M059J (cell line): ENCODE measurements at places on chromosomes 3 and 15.
A peak's percentile ranks its signal among the peaks of the same experiment; 100 is the strongest.

DNA sequence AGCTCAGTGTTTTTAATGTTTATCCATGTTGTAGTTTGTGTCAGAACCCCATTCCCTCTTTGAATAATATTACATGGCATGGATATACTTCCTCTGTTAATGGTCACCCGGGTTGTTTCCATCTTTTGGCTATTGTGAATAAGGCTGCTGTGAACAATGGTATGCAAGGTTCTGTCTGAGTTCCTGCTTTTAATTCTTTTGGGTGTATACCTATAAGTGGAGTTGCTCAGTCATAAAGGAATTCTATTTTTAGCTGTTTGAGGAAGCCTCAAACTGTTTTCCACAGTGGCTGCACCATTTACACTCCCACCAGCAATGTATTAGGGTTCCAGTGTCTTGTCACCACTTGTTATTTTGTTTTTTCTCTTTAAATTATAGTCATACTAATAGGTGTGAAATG, 99.6 kb downstream of the SLC25A26 start:
- DNase-seq: no peak

- DNase-seq: no peak
Observed at GRCh38 chr3:15711281-15711680, 86.5 kb downstream of the ANKRD28 start.

GRCh38 chr15:40274350-40275274, 8.3 kb downstream of the ANKRD63 start:
- peak; percentile 68 for DNase-seq

- no peak for DNase-seq
Observed at GRCh38 chr3:130897316-130897715, 3.4 kb downstream of the ATP2C1 start.

DNA sequence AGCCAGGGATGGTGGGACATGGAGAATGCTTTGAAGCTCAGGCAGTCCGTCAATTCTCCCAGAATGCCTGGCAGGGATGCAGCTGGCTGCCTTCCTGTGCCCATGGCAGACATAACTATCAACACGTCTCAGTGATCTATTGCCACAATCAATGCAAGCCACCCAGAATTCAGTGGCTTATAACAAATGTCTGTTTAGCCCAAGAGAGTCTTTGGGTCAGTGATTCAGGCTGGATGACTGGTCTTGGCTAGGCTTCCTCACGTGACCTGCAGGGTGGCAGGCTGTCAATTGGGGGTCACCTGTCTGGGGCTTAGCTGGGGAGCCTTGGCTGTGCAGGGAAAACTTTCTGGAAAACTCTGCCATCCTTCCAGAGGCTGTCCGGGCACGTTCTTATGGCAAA, 213.1 kb upstream of the LRRFIP2 start:
- DNase-seq: no peak
